ENCODE measurements at places on chromosomes 13 and 19. TPM values are rescaled to one million over a fixed set of nuclear protein-coding genes. Genes with fewer than 3 reads are reported as not detected.

Gene SLC25A41
- 11.0 TPM for total RNA-seq

Gene ZNF541
- 1.5 TPM for total RNA-seq

Gene MYCBP2
- 286 TPM for total RNA-seq

Gene OR7D2
- not detected for total RNA-seq

Gene KRTDAP
- not detected for total RNA-seq

Gene DIAPH3
- 2.3 TPM for total RNA-seq

Gene ZIK1
- total RNA-seq, result 6.9 TPM

Gene EPSTI1
- total RNA-seq, result 1.3 TPM

Gene AP1M1
- total RNA-seq, result 96.6 TPM

Gene NLRP9
- not detected for total RNA-seq

Gene CD70
- total RNA-seq, result not detected

Gene GPC6
- total RNA-seq, result 2.6 TPM

Gene FBXL12
- total RNA-seq, result 16.0 TPM

Gene BORCS8
- 60.7 TPM for total RNA-seq

Gene RASGRP4
- total RNA-seq, result 1.1 TPM

Gene SIGLEC9
- total RNA-seq, result 4.1 TPM

Gene SLAIN1
- total RNA-seq, result 383 TPM

Gene CYSLTR2
- total RNA-seq, result 1.3 TPM

Gene PDX1
- total RNA-seq, result not detected

Gene CEACAM6
- not detected for total RNA-seq

Gene POP4
- total RNA-seq, result 43.3 TPM

Gene KLF1
- not detected for total RNA-seq

Gene APOC4
- not detected for total RNA-seq

Gene SLC25A23
- 205 TPM for total RNA-seq

Gene PNMA8B
- total RNA-seq, result 96.6 TPM

Gene PDS5B
- 118 TPM for total RNA-seq

Gene KASH5
- total RNA-seq, result not detected

Gene GARIN5A
- total RNA-seq, result 7.3 TPM

Data from dorsolateral prefrontal cortex (tissue), 122 donors.